ENCODE measurements at places on chromosomes 4 and X.

DNA sequence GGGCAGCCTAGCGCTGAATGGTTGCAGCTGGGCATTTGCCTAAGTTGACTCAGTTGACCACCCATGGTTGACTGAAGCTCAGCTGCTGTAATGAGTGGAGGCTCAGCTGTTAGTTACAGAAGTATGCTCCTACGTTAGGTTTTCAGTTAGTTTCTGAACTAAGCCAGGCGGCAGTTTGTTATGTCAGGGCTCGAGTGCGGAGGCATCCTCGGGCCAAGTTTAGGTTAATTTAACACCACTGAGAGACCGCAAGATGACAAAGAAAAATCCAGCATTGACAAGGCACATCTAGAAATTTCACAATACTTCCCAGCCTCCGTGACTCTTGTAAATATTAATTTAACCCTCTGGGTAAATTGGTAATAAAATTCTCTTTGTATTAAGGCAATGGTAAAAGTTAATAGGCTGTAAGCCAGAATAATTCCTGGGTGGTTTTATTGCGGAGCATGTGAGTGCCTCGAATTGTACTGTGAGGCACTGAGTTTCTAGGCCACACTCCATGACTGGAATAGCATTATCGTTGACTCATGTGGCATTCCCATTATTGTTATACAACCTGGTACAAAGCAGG is 33.1 kb upstream of the CDKN2AIP start:
- DNase-seq, result no peak

- no peak for DNase-seq
These were observed 36.0 kb downstream of the SORBS2 start for GRCh38 chr4:185775792-185776555.

DNA sequence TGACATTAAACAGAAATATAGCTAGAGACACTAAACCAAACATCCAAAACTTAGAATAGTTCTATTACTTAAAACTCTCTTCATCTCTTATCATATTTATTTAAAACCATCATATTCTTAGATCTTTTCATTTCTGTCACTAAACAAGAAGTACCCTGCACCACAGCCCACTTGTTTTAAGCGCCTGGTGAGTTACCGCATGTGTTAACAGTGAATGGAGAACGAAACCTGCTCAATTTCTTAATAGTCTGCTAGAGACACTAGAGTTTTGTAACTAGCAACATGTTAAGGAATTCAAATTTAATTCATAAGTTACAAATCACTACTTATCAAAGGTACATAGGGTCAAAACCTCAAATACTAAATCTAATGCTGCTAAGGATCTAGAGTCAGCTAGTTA is 111.5 kb downstream of the FBXW7 start:
- no peak for DNase-seq

GRCh38 chrX:52270453-52271116 is 85.9 kb downstream of the MAGED4 start:
- DNase-seq, result no peak

GRCh38 chr4:94889946-94890345 is 132.2 kb downstream of the BMPR1B start:
- no peak for DNase-seq

DNA sequence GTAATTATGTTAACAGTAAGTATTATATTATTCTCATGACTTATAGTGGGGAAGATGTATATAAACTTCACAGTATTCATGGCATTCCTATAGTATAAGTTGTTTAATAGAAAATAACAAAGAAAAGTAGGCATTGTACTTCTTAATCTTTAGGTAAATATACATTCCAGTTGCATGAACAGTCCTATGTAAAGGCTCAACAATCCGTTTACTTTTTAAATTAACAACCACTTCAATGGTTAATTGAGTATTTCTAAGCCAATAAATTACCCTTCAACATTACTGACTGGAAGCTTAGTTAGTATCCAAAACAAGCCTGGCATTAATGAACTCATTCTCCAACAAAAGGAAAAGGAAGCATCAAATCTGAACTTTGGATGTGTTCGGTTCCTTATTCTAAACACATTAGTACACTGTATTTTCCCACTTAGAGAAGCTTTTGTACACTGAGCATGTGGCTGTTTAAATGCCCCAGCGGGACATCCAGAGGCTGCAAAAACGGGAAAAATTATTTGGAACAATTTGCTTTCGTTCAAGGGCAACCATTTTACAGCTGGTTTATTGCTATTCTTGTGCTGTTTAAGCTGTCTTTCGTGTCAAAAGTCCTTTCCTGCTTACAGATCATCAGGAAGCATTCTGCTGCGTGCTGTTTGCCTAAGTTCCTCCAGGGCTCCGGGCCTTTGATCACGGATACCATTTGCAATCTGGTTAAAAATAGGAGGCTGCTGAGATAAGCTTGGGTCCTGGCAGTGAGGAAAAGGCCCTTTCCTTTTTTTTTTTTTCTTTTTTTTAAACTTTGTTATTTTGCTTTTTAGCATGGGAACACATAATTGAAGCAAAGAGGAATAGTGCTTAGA is 460.3 kb downstream of the SPRY1 start:
- DNase-seq, result peak; percentile 61

GRCh38 chr4:115360431-115360830 is 247.0 kb upstream of the NDST4 start:
- DNase-seq, result no peak

DNA sequence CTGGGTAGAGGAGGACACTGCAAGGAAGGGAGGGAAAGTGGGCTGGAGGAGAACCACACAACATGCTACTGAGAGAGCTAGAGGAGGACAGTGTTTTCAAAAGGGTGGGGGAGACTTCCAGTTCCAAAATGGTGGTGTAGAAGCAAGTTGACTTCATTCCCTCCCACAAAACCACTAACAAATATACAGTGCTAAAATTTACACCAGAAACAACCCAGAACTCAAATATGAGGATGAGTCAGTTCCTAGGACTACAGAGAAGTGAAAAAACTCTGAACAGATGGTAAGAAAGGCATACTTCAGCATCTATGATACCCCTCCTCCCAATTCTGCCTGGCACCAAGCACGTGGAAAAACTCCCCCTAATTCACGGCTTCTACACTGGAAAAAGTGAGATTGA is 9.8 kb downstream of the AADAT start:
- no peak for DNase-seq

DNA sequence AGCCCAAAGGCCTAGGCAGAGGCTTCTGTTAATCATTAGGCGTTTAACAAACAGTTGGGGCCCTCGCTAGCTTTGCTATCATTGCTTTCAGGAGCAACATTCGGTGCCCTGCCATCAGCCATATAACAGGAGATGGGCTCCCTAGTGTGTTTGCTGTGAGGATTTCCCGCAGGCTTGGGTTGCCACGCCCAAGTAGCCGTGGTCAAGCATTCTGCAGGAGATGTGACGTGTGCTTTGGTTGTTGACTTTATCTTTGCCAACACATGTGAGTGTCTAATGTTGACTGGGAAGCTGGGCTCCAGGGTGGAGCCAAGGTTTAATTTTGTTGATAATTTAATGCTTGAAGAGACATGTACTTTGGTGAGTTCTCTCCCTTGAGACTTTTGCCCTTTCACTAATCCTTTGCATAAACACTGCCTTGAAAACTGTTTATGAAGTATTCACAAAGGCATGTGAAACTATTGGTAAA is 184.6 kb upstream of the KIT start:
- DNase-seq, result no peak

- peak; percentile 62 for DNase-seq
These were observed 69.8 kb downstream of the DTHD1 start for GRCh38 chr4:36351082-36351666.

GRCh38 chrX:110853610-110854009 is 58.0 kb upstream of the CHRDL1 start:
- DNase-seq, result peak; percentile 12

- DNase-seq, result no peak
These were observed 41.3 kb upstream of the STAG2 start for GRCh38 chrX:123920105-123920785.

GRCh38 chr4:3315566-3315965 is 22.7 kb downstream of the RGS12 start:
- no peak for DNase-seq

GRCh38 chr4:153004081-153004850 is 68.1 kb downstream of the FHDC1 start:
- DNase-seq, result no peak

GRCh38 chrX:140767646-140768045 is 58.1 kb downstream of the LINC00632 start:
- no peak for DNase-seq

GRCh38 chr4:110188113-110188512 is 10.3 kb downstream of the ELOVL6 start:
- no peak for DNase-seq

GRCh38 chr4:174847801-174848427 is 18.9 kb upstream of the GLRA3 start:
- DNase-seq, result no peak

DNA sequence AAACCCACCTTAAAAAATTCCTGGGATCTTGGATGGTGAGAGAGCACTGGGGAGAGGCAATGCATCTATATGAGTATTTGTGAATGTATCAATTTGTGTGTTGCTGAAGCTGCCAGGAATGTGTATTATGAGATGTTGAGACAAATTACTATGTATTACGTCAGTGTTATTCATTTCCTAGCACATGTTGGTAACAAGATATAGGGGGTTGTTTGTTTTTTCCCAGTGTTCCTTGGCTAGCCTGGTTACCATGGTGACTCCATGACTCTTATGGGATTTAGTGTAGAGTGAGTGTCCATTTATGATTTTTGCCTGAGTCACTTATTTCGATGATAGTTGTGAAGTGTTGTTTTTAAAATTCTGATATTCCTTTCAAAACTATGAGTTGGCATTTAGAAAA is 65.6 kb downstream of the RAB40A start:
- DNase-seq, result no peak

GRCh38 chr4:141356963-141357335 is 136.3 kb downstream of the ZNF330 start:
- no peak for DNase-seq

GRCh38 chr4:144809056-144809640 is 163.2 kb downstream of the HHIP start:
- no peak for DNase-seq

DNA sequence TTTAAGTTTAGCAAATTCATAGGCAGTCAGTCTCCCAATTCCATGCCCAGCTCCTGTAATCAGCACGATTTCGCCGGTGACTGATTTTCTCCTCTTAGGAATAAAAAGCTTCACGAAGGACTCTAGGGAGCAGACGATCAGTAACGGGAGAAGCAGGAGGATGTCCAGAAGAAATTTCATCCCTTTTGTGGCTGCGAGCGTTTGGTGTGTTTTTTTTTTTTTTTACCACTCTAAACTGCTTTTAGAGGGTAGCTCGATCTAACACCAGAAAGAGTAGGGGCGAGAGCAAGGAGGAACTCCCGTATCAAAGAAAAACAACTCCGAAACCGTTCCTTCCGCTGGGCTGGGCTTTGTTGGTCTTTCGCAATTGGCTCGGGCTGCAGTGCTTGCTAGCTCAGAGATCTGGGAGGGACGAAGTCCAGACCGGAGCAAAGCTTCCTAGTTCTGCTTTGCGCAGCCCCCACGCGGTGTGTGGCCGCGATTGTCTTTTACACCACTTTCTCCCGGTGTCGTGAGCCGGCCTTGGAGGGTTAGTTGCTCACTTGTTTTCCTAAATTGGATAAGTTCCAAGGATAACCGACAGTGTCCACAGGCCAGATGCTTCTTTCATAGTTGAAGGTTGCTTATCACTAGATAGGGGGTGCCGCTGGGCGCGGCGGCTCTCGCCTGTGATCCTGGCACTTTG is at the start of gene HSD17B11:
Gene HSD17B11, minus strand, starts transcription at position 298 of the 685 bp plus-strand sequence. Its CDS starts 118 bp downstream, at position 180.
- DNase-seq, result peak; percentile 80

- DNase-seq, result no peak
These were observed 232.4 kb downstream of the LDB2 start for GRCh38 chr4:16665942-16666551.

DNA sequence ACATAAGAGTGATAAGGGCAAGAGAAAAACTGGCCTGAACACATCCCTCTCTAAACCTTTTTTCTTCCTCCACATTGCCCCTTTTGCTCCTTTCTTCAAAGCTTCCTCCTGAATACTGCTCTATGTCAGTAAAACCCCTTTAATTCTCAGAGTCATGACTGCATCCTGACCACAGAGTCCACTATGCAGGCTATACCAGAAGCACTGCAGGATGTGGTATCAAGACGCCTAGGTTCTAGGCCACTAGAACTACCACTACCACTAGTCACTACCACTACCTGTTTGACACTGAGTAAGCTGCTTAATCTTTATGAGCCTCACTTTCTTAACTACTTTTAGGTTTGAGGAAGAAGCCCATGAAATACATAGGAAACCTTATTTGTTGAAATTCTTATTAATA is 38.7 kb downstream of the ARHGEF9 start:
- no peak for DNase-seq

- DNase-seq, result no peak
These were observed 532.2 kb upstream of the AGA start for GRCh38 chr4:177974461-177974860.

DNA sequence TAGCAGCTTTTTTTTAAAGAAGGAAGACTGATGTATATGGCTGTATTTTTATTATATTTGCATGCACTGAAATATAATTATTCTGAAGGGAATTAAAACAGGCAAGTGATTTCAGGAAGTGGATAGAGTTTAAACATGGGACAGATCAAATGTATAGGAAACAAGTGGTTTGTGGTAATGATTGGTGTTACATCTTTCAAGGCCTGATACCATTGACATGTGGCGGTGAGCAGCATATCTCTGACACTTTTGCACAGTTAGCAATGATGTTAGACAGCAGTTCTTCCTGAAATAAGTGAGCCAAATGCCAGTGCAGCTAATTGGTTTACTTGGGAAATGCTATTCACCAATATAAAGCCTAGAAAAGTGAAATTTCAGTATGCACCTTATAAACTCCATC is 272.1 kb downstream of the RPA4 start:
- no peak for DNase-seq

All from endothelial cell (in vitro differentiated cells).